ENCODE measurements at places on chromosomes 5 and 9.
A peak's percentile ranks its signal among the peaks of the same experiment; 100 is the strongest.

GRCh38 chr9:79395228-79395627 lies 176.5 kb upstream of the TLE4 start:
- DNase-seq = no peak

- no peak for DNase-seq
Observed at GRCh38 chr5:133386662-133387061, 225.7 kb downstream of the FSTL4 start.

- DNase-seq = no peak
Observed at GRCh38 chr9:72680593-72681282, 159.3 kb downstream of the TMC1 start.

DNA sequence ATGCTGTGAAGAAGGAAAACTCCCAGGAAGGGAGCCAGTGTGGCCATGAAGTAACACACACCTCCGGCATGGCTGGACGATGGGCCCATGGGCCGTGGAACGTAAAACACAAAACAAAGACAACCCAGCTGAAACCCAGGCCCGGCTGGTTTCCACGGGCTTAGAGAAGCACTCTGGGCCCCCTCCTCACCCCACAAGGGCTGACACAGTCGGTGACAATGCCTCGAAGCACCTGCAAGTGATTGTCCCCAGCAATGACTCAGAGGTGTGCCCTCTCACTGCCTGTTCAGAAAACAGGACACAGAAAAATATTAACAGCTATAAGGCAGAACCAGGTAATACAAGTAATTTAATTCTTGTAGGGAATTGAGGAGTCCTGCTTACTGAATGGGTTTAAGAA lies 135.3 kb downstream of the ROR2 start:
- no peak for DNase-seq

DNA sequence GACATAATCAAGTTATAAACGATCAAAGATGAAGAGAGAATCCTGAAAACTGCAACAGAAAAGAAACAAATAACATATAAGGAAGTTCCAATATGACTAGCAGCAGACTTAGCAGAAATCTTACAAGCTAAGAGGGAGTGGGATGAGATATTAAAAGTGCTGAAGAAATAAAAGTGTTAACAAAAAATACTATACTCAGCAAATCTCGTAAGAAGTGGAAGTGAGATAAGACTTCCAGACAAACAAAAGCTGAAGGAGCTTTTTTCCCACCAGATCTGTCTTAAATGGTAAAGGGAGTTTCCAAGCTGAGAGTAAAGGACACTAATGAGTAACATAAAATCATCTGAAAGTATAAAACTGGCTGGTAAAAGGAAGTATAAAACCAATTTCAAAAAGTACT lies 2036.0 kb upstream of the C9orf72 start:
- DNase-seq = no peak

- no peak for DNase-seq
Observed at GRCh38 chr9:122456123-122456522, 21.6 kb downstream of the OR1J1 start.

DNA sequence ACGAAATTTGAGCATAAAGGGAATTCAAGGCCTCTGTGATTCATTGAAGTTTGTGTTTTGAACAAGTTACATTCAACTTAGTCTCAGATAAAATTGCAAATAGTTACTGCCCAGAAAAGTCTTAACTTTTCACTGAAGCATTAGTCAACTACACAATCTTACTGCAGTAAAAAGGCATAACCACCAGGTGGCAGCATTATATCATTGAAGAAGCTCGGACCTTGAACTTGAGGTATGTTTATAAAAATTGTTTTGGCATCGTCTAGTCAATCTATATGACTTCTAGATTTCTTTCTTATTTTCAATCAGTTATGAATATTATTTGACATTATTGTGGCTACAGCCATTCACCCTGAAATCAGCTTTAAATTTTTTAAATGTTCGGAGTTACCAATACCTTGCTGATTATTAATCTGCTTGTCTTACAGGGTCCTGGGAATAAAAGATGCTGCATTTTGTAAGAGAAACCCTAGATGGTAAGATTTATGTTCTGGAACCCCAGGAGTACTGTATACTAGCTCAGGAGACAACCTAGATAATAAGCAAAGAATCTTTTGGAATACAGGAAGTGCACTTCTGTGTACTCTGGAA lies 83.9 kb upstream of the GRAMD2B start:
- DNase-seq = peak; percentile 29

- no peak for DNase-seq
Observed at GRCh38 chr5:145158730-145159129, 676.4 kb downstream of the PRELID2 start.

DNA sequence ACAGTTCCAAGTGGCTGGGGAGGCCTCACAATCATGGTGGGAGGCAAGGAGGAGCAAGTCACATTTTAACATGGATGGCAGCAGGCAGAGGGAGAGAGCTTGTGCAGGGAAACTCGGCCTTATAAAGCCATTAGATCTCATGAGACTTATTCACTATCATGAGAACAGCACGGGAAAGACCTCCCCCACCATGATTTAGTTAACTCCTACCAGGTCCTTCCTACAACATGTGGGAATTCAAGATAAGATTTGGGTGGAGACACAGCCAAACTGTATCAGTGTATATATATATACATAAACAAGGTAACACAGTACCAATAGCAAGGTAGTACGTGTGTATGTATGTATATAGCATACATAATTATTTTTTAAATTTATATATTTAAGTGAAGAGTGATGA lies 50.9 kb downstream of the NFX1 start:
- no peak for DNase-seq

- DNase-seq = no peak
Observed at GRCh38 chr9:21720758-21721157, 81.7 kb upstream of the MTAP start.

DNA sequence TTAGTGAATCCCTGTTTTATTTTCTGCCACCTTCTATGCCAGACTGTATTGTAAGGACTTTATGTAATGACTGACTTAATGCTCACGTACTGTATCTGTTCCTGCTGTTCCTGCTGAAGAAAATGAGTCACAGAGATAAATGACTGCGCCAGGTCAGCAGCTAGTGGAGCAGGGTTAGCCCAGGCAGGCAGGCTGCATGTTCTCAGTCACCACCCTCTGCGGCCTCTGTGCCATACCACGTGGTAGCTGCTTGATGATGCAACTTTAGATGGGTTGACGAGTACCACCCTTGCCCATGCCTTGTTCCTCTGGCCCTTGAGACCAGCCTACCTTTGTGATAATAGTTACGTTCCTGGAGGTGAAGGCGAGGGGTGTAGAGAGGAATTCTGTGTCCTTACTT lies 161.9 kb downstream of the TRIO start:
- DNase-seq = no peak

GRCh38 chr9:95055334-95055850 lies 262.1 kb downstream of the FANCC start:
- no peak for DNase-seq

- no peak for DNase-seq
Observed at GRCh38 chr9:80673496-80673895, 1015.9 kb downstream of the TLE1 start.

DNA sequence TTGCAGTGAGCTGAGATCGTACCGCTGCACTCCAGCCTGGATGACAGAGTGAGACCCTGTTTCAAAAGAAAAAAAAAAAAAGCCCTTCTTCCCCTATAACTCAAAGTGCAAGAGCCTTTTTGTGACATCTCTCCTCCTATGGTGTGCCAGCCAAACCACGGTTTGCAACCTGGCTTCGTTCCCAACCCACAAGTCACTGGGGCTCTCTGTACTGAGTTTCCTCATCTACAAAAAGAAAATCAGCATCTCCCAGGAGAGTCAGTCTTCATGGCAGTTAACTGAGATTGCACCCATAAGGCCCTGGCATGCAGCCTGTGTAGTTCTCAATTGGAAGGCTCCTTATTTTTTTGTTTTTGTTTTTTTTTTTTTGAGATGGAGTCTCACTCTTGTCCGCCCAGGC lies 14.8 kb downstream of the ODF2 start:
- DNase-seq = no peak

- DNase-seq = no peak
Observed at GRCh38 chr9:130276121-130276520, 10.6 kb downstream of the HMCN2 start.

GRCh38 chr9:131503626-131504465 lies 1.1 kb downstream of the POMT1 start:
- DNase-seq = no peak

All from thoracic aorta (tissue), 2 donors.